ENCODE measurements at places on chromosomes 7 and 10.

- no peak for DNase-seq
Measured at GRCh38 chr10:76950354-76950753, 687.3 kb downstream of the KCNMA1 start.

GRCh38 chr10:3192856-3193635, 20.5 kb upstream of the PITRM1 start:
- DNase-seq, result no peak

GRCh38 chr10:79020015-79020491, 48.7 kb upstream of the ZMIZ1 start:
- no peak for DNase-seq

DNA sequence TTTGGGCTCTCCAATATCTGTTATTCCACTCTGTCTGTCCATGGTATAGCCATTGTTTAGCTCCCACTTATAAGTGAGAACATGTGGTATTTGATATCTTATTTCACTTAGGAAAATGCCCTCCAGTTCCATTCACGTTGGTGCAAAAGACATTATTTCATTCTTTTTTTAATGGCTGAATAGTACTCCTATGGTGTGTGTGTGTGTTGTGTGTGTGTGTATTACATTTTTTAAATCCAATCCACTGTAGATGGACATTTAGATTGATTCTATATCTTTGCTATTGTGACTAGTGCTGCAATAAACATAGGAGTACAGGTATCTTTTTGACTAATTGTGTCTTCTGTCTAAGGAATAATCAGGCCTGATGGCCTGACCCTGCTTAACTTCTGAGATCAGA, 7.4 kb upstream of the CPED1 start:
- DNase-seq, result no peak

DNA sequence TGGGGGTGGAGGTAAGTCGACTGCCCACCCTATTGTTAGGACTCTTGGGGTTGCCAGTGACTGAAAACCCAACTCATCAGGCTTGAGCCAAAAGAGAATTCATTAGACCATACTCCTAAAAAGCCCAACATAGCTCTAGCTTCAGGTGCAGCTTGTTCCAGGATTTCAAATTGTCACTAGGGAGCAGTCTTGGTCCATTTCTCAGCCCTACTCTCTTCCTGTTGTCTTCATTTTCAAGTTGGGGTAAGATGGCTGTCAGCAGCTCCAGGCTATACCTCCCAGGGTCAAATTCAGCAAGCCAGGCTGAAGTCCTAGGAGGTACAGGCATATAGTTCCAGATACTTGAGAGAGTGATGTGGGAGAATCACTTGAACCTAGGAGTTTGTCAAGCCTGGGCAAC, 14.9 kb upstream of the COL13A1 start:
- no peak for DNase-seq

DNA sequence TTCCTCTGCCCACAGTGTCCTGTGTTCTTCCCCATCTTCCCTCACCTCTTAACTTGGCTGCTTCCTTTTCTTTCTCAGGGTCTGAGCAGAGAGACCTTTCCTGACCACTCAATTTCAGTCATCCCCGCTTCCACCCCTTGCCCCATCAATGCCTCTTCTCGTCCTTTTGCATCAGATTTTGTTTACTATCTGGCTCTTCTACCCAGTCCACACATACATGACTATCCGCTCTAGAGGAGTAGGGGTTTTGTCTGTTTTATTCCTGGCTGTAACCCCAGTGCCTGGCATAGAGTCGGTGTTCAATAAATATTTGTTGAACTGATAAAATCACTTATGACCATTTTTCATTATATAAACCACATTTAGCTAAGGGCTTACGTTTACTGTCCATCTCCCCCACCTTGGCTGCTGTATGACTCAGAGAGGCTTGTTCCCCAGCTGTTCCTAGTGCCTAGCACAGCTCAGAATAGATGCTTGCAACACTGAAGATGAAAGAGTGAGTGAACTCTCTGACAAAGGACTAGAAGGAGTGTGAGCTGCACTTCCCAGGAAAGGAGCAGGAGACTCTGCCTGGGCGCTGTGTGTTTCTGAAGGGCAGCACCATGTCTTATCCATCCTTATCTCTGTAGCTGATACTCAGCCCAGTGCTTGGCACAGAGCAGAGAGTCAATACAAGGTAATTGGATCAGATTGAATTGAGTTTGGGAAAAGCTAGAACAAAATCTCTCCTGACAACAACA, 21.9 kb downstream of the ARID5B start:
- no peak for DNase-seq

Measured in stimulated activated CD8-positive, alpha-beta memory T cell treated with anti-CD3 and anti-CD28 coated beads, Interleukin-2, amount 100 ng/mL, for 48 hours (primary cell).